ENCODE measurements at places on chromosomes 4 and X.
A peak's percentile ranks its signal among the peaks of the same experiment; 100 is the strongest.

- no peak for DNase-seq
Observed at GRCh38 chrX:3763111-3763510, 49.7 kb upstream of the PRKX start.

GRCh38 chrX:53305219-53305995 is 24.0 kb upstream of the IQSEC2 start:
- DNase-seq, result peak; percentile 32

GRCh38 chr4:158999166-158999682 is 103.7 kb upstream of the RAPGEF2 start:
- DNase-seq, result no peak

GRCh38 chrX:45001048-45001447 is 128.1 kb downstream of the KDM6A start:
- no peak for DNase-seq

- no peak for DNase-seq
Observed at GRCh38 chr4:82610041-82610440, 48.3 kb upstream of the TMEM150C start.
